ENCODE measurements at places on chromosomes 7 and 10. TPM values are rescaled to one million over a fixed set of nuclear protein-coding genes. Genes with fewer than 3 reads are reported as not detected.

Gene FUOM
- total RNA-seq, result 54.0 TPM

DNA sequence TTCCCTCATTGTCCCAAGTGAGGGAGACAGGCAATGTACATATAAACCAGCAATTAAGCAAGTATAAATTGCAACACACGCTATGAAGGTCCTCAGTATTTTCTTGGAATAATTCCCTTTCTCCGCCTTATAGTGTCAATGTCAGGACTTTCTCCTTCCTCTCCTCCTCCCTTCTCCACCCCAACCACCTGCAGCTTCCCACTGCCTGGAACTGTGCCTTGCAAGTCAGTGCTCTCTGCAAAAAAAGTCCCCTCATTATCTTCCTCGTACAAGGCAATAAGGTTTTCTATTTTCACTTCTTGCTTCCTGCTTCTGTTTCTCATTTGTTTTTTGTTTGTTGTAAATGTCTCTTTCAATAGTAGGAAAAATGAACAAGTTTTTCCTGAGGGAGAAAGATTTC is 111.7 kb downstream of the GPR26 start:
- DNase-seq, result no peak

DNA sequence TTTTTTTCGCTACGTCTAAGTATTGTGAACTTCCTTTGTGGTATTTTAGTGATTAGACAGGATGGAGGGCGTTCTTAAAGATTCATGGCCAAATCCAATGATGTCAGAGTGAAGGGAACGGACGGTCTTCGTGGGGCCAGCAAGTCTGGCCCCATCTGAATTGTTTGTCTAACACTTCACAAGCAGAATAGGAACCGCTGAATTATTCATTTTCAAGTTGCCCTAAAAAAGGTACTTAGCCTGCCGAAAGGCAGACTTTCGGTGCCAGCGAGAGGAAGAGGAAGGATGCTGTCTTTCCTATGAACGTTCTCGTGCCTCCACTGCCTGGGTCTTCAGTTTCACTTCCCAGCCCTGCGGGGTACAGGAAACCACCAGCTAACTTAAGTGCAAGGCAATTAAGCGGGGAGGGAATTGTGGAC is 145.7 kb upstream of the SH2B2 start:
- DNase-seq, result no peak

DNA sequence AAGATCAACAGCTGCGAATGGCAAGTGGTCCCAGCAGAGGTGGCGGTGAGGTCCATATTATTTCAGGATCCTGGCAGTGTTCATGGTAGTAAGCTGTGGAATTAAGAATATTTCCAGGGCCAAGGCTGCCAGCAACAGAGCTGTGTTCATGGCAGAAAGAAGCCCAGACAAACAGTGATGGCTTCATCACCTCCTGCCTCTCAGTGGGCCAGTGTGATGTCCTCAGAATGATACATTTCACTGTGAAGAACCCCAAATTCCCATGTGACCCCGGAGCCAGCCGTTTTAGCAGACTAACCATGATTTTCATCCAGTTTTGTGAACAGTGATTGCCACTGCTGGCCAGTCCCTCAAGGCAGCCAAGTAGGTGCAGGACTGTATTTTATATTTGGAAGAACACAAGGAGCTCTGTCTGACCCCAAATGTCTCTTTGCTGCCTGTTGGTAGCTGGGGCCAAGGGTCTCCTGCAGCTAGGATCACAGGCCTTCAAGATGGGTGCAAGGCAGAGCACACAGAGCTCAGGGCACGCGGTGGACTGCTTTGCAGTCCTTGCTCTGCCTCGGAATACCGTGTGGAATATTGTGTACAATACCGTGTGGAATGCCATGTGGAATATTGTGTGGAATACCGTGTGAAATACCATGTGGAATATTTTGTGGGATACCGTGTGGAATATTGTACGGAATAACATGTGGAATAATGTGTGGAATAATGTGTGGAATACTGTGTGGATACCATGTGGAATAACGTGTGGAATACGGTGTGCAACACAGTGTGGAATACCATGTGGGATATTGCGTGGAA is 132.3 kb upstream of the CHST15 start:
- DNase-seq, result no peak

DNA sequence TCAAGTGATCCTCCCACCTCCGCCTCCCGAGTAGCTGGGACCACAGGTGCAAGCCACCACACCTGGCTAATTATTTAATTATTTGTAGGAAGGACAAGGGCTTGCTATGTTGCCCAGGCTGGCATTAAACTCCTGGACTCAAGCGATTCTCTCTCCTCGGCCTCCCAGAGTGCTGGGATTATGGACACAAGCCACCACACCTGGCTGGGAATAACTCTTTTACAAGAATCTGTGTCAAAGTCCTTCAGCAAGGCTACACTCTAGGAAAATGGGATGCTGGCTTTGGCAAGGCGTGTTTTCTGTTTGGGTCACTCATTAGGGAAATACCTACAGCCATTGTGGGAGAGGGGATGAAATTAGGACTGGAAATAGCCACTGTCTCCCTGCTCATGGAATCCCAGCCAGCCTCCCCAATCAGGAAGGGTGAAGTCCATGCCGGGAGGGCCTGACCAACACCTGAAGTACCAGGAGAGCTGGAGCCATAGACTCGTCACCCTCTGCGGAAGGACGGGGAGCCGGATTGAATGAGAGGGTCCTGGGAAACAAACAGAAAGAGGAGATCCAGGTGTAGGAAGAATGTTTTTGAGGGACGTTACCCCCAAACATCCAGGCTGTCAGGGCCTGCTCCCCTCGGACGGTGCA is 72.2 kb upstream of the MYL10 start:
- DNase-seq, result no peak

Gene GRID1
- total RNA-seq, result 7.1 TPM

Data from vagina (tissue), 2 donors.